ENCODE measurements at places on chromosomes 11 and 22. TPM values are rescaled to one million over a fixed set of nuclear protein-coding genes. Genes with fewer than 3 reads are reported as not detected.

- DNase-seq: no peak
Observed at GRCh38 chr22:37932401-37932800, 21.0 kb downstream of the C22orf23 start.

THRSP gene
- not detected for total RNA-seq

GRCh38 chr11:19595840-19596751, 116.5 kb upstream of the NAV2 start:
- DNase-seq: no peak

GRCh38 chr11:33716243-33716642, 15.6 kb upstream of the C11orf91 start:
- DNase-seq: no peak

DNA sequence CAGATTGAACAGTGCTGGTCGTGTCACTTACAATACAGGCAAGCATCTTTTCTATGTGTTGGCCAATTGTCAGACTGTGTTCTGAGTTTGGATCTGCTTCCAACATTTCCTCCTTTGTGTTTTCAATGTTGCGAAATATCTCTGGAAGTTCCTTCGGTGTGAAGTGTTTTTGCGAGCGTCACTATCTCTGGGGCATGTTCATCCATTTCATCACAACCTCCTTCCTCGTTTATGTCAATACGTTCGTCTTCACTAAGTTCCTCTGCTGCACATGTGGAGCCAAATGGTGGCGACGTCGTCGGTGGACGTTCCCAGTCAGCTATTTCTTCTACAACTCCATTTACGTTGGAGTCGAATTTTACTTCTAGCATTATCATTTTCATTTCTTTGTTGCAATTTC, 100.2 kb upstream of the LMO1 start:
- no peak for DNase-seq

- DNase-seq: no peak
Observed at GRCh38 chr11:61066645-61067044, 35.6 kb upstream of the CD5 start.

PHOX2A gene
- total RNA-seq: 1.2 TPM

RTN4R gene
- total RNA-seq: not detected

XKR3 gene
- not detected for total RNA-seq

All from esophagus muscularis mucosa (tissue), 4 donors.